ENCODE measurements at places on chromosomes 1 and 21.

DNA sequence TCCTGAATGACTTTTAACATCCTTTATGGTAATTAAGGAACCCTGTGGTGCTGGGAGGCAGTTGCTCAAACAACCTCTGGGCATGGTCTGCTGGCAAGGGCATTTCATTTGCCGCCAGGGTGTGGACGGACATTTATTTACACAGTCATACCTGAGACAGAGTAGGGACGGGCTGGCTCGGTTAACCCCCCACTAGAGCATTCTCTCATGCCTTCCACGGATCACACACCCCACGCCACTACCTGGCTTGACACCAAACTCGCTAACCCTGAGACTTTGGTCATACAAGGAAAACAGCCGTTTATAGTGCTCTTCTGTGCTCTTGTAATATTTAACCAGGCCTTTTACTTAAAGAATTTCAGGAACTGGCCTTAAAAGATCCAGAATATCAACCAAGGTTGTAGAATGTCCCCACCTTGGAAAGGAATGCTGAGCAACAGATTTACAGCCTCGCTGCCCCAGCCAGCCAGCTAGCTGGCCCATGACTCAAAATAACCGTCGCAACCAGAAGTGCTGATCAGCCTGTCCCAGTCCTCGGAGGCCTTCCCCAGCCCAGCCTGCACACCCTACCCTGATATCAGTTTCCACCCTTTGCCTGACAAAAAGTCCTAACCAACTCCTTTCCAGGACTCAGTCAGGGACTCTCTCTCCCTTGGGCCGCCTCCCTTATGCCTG lies 6.5 kb upstream of the PDXK start:
- DNase-seq: peak; percentile 78

- no peak for DNase-seq
Measured at GRCh38 chr21:33212159-33212851, 17.4 kb upstream of the IFNAR2 start.

DNA sequence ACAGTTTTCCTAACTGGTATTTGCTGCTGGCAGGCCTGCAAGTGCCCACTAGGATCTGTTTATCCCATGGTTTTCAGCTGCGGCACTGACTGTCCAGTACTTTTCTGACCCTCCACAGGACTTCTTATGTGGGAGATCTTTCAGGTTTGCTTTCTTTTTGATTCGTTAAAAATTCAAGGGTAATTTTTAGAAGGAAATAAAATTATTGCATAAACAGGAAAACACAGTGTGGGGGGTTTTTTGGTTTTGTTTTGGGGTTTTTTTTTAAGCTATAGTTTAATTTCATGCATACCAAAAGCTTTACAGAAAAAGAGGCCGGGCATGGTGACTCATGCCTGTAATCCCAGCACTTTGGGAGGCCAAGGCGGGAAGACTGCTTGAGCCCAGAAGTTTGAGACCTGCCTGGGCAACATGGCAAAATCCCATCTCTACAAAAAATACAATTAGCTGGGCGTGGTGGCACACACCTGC lies 3.6 kb downstream of the NIBAN1 start:
- no peak for DNase-seq

GRCh38 chr1:109814993-109815786 lies 51.5 kb upstream of the EPS8L3 start:
- no peak for DNase-seq

GRCh38 chr1:17540255-17541001 lies 930 bp downstream of the ARHGEF10L start:
- no peak for DNase-seq

DNA sequence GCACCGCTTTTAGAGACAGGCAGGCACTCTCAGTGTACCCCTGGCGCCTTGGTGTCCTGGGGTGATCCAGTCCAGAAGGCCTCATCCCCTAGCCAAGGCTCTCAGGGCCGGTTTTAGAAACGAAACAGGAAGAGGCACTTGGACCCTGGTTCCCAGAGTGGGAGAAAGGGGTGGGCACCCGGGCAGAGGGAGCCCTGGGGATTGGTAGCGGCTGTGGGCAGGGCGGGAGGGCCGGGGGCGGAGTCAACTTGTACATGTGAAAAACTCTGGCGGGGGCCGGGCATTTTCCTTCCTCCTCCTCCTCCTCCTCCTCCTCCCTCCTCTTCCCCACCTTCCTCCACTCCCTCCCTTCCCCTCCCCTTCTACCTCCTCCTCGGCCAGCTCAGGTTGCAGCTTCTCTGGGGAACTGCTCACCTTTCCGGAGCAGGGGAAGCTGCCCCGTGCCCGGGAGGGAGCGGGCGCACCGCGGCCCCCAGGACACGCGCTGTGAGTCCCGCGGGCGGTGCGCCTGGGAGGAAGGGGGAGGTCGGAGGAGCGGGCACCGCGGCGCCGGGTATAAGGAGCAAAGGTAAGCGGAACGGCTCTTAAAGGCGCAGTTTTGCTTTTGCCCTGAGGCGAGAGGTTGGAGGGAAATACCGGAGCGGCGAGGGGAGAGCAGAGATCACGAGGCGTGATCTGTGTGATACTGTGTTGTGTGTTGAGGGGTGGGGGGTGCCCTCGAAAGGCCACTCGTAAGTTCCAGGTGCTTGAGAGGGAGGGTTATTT lies at the start of gene CDK18:
CDK18 (plus strand) TSS at position 359 of the 765 bp plus-strand sequence. CDS start 18,499 bp downstream, outside the sequence.
- no peak for DNase-seq
